NCI-H2171 (cell line): ENCODE measurements at places on chromosomes 6 and 20.
A peak's percentile ranks its signal among the peaks of the same experiment; 100 is the strongest.

DNA sequence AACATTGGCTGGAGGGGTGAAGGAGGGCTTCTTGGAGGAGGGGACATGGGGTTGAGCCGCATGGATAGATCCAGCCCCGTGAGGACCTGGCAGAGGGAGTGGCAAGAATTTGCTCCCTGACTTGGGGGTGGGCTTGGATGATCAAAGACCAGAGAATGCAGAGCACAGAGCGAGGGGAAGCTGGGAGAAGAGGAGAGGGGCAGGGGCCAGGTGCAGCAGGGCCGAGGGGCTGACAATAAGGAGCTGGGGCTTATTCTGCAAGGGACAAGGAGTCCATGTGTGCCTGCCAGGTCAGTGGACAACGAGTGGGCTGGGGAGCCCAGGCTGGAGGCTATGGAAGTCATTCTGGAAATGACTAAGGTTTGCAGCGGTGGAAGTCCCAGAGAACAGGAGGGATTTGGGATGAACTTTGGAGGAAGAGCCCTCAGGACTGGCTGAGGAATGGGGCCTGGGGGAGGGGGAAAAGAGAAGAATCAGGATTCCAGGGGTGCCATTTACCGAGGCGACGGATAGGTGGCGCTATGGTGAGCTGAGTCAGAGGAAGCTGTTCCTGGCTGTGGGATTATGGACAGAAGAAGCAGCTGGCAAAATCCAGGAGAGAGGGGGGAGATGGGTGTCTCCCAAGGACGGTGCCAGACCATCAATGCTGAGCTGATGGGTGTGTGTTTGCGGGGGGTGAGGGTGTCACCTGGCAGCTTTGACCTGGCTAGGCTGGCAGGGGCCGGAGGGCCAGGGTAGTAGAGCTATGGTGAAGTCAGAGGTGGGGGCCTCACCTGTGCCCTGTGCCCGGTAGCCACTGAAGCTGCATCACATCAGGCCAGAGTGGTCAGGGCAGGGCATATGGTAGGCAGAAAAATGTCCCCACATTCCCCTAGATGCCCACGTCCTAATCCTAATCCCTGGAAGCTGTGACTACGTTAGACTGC lies 7.8 kb downstream of the KCNG1 start:
- no peak for DNase-seq

GRCh38 chr6:157823001-157823527 lies at the start of gene SNX9:
TSS of gene SNX9 (plus strand) at chr6:157823246. CDS start at chr6:157823435, 189 bp downstream.
- peak; percentile 47 for DNase-seq

GRCh38 chr6:149855040-149855654 lies 9.0 kb downstream of the LRP11 start:
- no peak for DNase-seq

- DNase-seq, result no peak
Measured at GRCh38 chr6:38824243-38824894, 109.3 kb downstream of the DNAH8 start.

GRCh38 chr6:90039911-90040310 lies 145.6 kb downstream of the GJA10 start:
- DNase-seq, result no peak

DNA sequence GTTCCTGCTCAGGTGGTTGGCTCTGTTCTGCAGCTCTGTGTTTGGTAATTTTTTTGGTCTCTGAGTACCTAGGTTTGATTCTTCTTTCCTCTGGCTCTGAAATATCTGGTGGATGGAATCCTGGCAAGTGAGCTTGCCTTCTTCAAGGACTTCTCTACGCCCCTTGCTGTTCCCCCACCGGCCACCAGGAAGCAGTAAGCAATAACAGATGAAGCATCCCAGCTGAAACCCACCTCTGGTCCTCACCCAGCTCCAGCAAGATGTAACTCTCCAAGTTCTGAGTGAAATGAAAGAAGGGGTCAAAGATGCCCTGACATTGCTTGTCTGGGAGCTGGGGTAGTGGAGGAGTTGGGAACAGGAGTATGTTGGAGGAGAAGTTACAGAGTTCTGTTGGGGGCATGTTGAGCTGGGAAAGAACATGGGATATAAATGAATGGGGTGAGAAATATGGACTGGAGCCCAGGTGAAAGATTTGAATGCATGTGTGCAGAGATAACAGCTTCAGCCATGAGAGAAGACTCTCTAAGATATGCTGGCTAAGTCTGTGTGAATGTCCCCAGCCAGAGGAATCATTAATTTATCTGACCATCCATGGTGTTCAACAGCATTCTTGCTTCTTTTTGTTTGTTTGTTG lies 51.3 kb upstream of the GLP1R start:
- no peak for DNase-seq

DNA sequence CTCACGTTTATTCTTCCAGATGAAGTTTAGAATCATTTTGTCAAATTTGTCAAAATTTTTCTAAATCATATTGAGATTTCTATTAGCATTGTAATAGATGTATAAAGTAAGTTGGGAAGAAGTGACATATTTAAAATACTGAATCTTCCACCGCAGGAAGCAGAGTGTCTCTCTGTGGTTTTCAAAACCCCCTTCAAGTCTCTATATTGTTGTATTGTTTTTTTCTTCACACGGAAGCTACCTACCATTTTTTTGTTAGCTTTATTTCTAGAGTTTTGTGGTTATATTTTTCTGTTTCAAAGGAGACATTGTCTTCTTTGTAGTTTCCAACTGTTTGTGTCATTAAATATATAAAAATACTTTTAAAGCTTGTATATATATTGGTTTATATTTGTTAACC lies 188.6 kb downstream of the ZDHHC14 start:
- DNase-seq, result no peak

DNA sequence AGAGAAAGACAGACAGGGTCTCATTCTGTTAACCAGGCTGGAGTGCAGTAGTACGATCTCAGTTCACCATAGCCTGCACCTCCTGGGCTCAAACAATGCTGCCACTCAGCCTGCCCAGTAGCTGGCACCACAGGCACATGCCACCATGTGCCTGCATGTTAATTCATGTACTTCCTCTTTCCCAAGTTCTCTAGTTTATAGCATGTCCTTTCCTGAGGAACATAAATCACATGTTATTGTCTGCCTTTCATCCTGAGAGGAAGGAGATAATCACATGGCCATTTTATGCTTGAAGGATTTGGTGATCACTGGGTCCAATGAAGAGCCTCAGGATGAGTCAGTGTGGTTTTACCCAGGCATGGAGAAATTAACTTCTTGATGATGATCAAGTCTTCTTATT lies 47.9 kb downstream of the COL11A2 start:
- no peak for DNase-seq

- DNase-seq, result no peak
Measured at GRCh38 chr20:62874964-62875344, 13.3 kb upstream of the TCFL5 start.

GRCh38 chr6:122589115-122589514 lies 21.1 kb upstream of the PKIB start:
- DNase-seq, result no peak

DNA sequence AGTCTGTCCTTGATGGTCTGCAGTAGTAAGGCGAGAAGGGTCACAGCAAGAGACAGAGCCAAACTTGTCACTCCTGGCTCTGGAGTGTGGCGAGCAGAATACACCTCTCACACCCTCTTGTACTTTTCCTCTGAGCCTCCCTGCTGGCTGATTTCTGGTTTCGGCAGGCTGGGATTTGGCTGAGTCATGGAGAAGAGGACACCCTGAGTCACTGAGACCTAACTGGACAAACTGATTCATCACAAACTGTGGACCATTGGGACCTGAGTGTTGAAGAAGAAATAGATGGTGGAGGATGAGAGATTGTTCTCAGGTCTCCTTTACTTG lies 101.7 kb downstream of the F13A1 start:
- no peak for DNase-seq

DNA sequence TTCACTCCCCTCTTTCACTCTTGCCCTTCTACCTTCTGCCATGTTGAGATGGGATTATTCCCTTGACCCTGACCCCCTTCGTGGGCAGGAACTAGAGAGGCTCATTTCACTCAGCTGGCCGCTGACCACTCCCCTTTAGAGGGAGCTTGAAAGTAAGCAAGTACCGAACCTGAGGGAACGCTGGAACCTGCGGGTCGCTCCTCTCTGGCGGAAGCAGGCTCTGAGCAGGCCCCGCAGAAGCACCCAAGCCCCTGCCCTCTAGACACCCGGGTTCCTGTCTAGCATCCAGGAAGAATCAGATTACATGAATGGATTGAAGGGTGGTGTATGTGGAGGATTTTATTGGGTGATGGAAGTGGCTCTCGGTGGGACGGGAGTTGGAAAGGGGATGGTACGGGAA lies 11.9 kb upstream of the MYCT1 start:
- DNase-seq, result no peak

DNA sequence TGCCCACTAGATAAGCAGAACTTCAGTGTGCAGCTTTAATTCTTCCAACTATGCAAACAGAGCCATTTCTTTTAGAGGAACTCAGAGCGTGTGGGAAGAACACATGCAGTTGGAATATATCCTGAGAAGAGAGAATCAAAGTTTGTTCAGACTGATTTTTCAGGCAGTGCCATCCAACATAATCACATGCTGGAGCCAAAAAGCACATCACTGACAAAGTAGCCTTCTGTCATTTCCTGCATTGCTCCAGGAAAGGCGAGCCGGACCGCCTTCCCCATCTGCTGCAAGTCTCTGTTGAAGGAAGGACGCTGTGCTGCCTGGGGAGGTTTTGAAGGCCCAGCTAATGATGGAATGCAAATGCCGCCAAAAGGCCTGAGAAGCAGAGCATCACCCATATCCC lies 98.4 kb downstream of the DOK5 start:
- DNase-seq, result no peak

GRCh38 chr20:62032609-62033368 lies 32.9 kb downstream of the TAF4 start:
- DNase-seq, result no peak

DNA sequence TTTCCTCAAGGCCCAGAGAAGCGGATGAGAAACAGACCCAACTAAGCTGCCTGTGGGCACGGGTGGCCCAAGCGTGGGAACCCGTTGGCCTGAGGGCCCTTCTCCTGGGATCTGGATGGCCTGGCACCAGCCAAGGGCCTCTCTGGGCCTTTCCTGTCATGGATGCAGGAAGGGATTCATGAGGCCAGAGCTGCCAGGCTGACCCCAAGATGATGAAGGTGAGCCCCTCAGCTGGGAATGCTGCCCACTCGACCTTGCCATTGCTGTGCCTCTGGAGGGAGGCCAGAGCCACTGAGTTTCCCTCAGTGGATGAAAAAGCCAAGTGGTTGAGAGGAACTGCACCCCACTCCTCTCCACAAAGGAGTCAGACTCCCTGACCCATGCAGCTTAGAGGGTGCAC lies 171.2 kb downstream of the VEGFA start:
- DNase-seq, result no peak

GRCh38 chr6:156598855-156599180 lies 178.4 kb upstream of the ARID1B start:
- no peak for DNase-seq

DNA sequence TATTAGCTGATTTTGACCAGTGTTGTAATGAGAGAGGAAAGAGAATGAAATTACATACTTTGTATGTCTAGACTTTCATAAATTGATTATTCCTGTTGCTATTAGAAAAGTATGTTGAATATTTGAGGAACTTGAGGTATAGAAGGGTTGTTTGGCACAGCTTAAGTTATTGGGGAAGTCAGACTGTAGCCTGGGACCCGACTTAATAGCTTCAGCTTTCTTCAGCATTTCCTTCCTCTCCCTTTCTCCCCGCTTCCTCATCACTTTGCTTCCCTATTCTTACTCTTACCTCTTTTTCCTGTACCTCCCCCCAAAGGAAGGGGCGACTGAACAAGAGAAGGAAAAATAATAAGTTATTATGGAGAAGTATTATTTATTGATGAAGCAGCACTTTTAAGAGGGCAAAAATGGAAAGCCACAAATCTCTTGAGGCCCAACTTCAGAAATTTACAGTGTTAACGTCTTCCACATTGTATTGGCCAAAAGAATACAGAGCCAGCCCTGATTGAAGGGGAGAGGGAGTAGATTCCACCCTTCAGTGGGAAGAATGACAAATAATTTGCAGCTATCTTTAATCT lies 7.4 kb downstream of the SENP6 start:
- DNase-seq, result no peak

DNA sequence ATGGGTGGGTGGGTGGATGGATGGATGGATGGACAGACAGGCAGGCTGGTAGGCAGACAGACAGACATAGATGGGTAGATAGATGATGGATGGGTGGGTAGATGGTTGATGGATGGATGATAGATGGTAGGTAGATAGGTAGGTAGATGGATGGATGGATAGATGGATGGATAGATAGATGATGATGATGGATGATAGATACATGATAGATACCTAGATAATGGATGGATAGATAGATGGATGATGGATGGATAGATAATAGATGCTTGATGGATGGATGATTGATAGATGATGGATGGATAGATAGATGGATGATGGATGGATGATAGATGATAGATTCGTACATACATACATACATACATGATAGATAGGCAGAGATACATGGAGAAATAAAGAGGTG lies 368.1 kb downstream of the CDH4 start:
- DNase-seq, result no peak

DNA sequence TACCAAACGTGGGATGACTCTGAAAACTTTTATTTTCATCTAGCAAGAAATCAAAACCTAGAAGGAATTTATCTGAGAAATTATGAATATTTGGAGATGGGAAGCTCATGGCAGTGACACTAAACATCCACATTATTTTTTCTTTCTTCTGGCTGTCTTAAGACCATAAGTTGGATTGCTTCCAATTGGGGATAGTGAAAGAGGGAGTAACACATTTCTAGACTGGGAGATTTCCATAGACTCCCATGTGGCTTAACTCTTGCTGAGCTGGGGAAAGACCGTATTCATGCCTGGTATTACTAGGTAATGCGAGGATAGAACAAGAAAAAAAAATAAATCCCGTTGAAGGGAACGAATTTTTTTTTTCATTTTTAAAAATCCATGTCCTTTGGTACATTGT lies 120.0 kb downstream of the UTRN start:
- no peak for DNase-seq

DNA sequence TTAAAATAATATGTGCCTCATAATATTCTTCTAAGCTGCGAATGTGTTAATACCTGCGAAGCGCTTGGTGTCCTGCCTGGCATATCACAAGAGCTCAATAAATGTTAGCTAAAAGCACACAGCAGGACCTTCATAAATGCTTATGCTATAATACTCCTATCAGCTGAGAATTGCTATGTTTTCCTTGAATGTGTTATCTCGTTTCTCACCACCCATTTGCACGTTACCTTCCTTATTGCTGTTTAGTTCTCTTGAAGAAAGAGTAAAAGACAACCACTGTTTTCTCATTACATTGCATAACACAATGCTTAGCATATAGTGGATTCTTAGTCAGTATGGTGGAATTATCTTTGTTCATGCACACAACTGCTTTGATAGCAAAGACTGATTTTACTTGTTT lies 76.6 kb downstream of the EDN1 start:
- DNase-seq, result no peak

DNA sequence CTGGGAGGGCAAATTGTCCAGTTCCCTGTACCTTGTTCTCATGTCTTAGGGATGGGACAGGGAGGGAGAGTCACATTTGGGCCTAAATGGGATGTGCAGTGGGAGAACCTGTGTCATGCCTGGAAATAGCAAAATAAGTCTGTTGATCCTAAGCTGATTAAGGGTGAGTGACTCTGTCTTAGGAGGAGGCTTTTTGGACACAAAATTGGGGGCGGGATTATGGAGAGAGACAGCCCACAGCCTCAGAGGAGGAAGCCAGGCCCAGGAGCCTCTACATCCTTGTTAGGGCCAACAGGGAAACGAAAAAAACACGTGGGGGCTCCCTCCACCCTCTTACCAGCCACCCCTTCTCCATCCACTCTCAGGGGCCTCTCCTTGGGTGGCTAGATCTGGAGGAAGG lies 2.2 kb downstream of the KCNB1 start:
- no peak for DNase-seq
